ENCODE measurements at places on chromosomes 7 and 10.

DNA sequence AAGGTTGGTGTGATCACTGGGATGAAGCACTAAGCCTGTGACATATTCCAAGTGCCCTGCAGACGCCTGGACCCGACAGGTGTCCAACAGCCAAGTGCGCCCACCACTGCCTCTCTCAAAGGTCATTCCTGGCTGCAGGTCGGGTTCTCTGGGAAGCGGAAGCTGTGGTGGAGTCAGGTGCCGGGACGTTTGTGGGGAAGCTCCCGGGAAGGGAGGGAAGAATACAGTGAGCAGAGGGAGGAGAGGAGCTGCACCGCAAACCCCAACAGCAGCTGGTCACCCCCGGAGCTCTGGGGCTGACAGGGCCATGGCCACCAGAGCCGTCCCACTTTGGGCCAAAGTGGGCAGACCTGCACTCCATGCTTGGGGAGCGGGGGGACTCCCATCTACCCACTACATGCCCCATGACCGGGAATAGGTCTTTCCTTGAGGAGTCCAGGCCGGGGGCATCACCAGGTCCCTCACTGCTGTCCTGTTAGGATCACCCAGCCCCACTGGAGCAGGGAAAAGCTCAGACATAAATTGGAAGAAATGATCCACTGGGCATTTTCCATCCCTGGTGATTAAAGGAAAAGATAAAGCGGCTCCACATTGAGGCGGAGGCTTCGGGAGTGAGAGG is 84.5 kb upstream of the PPP2R2D start:
- no peak for DNase-seq

GRCh38 chr10:69446650-69447151 is 4.6 kb upstream of the TSPAN15 start:
- DNase-seq = no peak

- no peak for DNase-seq
Observed at GRCh38 chr7:137975221-137975620, 26.7 kb downstream of the CREB3L2 start.

- DNase-seq = no peak
Observed at GRCh38 chr7:20194343-20194995, 22.7 kb downstream of the MACC1 start.

DNA sequence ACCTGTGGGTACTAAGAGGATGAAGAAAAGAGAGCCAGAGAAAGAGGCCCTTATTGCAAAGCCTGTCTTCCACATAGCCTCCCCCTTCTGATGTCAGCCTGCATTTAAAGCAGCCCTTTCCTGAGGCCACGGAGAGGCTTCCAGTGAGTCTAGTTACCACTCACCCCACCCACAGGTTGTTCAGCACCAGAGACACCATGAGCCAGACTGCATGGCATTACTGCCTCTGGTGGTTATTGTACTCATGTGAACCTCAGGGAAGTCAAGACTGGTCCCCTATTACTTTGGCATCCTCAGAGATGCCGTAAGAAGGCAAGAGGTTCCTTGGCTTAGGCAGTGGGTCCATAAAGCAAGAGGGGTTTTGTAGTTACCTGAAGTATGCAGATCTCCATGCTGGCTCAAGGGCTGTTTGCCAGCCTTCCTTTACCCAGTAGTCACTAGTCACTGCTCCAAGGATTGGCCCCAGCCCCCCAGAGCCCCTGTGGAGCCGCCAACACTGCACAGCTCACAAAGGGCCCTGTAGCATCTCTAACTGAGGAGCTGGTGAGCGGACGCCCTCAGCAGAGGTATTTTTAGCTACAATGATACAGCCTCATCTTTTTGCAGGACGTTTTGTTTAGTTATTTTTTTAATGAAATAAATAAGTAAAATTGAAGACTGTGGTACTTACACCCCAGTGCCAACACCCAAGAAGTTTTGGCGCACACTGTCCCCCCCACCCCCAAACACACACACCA is 20.7 kb downstream of the LRRC4 start:
- DNase-seq = no peak

GRCh38 chr7:33079096-33079495 is 16.5 kb upstream of the NT5C3A start:
- no peak for DNase-seq

- no peak for DNase-seq
Observed at GRCh38 chr10:32893434-32893833, 64.6 kb downstream of the ITGB1 start.

DNA sequence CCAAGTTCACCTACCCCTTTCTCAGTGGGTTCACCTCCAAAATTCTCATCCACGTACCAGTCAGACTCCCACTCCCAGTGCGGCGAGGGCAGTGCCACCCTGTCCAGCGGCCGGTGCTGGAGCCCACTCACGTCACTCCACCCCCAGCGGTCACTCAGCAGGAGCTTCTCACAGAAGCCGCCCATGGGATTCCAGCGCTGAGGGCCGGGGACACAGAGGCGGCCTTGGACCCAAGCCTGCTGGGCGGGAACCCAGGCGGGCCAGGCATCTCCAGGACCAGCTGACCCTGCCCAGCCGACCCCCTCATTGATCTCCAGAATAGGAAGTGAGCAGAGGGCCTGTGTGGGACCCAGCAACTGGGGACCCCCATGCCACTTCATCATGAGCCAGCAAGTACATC is 7.2 kb downstream of the TECPR1 start:
- no peak for DNase-seq

- DNase-seq = no peak
Observed at GRCh38 chr7:37753398-37754050, 70.0 kb downstream of the GPR141 start.

- DNase-seq = no peak
Observed at GRCh38 chr7:22082553-22082885, 136.8 kb upstream of the CDCA7L start.

Data from NCI-H1417 (cell line).